Neural crest cell (in vitro differentiated cells): ENCODE measurements at places on chromosomes 4 and X. TPM values are rescaled to one million over a fixed set of nuclear protein-coding genes. Genes with fewer than 3 reads are reported as not detected.

Gene TLR6
- 0.11 and 0.19 TPM in 2 replicates for total RNA-seq

GRCh38 chr4:145179281-145179860 is 1.0 kb downstream of the OTUD4 start:
- peak; percentile 6 for DNase-seq

DNA sequence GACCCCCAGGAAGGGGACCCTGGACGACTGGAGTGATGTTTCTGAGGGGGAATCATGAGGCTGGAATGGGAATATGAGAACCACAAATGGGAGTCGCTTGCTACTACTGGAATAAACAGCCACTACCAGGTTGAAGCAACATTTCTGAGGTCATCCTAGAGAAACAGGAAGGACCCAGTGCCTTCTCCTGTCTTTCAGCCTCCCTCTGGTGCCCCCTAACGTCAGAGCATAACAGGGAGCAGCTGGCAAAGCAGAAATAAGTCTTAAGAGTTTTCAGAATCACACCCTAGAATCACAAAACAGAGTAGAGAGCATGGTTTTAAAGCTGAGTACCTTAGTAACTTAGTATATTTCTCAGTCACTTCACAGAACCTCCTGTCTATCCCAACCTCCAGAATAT is 347.8 kb upstream of the PITX2 start:
- DNase-seq = peak; percentile 29

GRCh38 chr4:155403886-155404285 is 27.1 kb upstream of the MAP9 start:
- DNase-seq = no peak

DNA sequence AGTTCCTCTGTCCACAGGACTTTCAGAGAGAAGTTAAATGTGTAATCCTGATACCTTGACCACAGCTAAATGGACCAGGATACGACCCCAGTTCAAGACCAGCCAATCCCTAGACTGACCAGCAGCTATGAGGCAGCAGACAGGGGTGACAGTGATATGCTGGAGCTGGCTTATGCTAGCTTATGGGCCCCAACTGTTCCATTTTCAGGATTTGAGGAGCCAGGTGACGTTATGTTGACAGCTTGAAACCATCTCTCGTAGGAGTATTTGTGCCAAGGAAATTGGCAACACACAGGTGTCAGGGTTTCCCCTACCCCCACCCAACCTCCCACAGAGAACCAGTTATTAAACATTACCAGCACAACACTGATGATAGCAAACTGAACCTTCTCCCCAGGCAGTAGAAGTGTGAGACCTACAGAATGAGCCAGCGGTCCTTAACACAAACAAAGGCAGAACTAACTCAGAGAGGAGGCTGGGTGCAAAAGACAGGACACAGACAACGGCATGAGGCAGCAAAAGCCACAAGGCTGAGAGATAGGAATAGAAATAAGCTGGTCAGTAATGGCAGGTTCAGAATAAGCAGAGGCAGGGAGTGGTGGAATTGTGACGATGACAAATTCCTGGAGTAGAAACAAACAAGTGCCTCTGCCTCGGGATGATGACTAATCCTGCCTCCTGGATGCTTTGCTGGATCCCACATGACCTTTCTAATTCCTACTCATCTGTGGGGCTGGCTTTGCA is 85.6 kb upstream of the CPEB2 start:
- no peak for DNase-seq

DNA sequence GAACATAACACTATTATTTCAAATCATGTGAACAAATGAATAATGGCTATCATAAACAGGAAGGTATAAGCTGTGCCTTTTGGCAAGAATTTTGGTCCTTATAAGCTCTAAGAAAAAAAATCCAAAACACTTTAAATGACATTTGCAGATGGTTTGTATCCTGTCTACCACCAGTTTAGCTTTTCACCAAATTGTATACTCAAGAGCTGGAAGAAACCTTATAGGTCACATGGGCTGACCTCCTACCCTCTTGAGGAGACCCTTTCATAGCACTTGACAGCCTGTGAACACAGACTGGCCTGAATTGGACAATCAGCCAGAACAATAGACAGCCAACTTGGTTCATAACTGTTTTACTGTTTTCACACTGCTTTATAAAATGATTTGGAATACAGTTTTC is 24.3 kb downstream of the USP26 start:
- DNase-seq = no peak

Gene ARMCX2
- 79.9 and 85.6 TPM in 2 replicates for total RNA-seq

DNA sequence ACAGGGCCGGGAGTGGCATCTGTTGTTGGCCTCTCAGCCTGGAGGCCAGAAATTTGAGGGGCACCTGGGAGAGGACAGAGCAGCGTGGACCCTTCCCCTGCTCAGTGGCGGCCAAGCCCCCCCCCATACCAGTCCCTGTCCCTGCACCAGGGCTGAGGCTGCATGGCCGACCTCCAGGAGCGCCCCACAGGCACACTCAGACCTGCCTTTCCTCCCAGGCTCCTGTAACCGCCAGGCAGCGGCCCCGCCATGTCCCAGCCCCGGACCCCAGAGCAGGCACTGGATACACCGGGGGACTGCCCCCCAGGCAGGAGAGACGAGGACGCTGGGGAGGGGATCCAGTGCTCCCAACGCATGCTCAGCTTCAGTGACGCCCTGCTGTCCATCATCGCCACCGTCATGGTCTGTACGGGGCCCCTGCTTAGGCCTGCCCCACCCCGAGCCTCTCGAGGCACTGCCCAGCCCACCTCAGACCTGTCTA is 15.3 kb downstream of the TMEM175 start:
- DNase-seq = no peak

DNA sequence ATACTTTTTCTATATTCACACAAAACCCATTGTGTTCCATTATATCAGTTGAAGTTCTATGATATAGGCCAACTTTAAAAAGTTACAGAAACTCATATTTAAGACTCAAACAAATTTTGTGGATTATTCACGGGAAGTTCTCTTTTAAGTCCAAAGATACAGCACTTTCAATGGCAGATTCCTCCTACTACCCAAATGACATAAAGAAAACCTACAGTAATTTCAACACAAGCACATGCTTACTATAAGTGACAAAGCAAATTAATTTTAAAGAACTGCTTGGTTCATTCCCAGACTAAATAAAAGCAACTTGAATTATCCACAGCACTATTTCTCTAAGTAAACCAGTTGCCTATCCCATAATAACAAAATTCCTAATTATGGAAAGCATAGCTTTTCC is 4.1 kb downstream of the PPA2 start:
- DNase-seq = no peak

- DNase-seq = no peak
Measured at GRCh38 chrX:105226499-105226898, 6.0 kb upstream of the TEX13A start.

GRCh38 chr4:52407545-52407944 is 251.6 kb downstream of the USP46 start:
- no peak for DNase-seq

GRCh38 chr4:138790706-138791340 is 224.8 kb upstream of the NOCT start:
- no peak for DNase-seq

Gene HSFX3
- not detected in 2 replicates for total RNA-seq

Gene MSANTD1
- 1.2 TPM in 2 replicates for total RNA-seq

DNA sequence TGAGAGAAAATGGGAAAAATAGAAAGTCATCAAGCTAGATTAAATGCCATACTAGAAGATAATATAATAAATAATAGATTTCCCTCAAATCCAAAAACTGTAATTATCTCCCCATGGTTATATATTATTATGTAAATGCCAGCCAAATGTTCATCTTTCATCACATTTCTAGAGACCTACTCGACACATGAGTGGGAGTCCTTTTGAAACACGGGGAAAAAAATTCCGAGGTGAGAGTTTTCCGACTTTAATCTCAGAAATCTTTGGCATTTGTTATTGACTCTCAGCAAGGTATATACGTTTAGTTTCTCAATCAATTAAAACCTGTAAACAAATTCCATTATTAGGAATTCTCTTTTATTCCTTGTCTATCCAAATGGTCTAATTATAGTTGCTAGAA is 465.4 kb upstream of the SMIM31 start:
- no peak for DNase-seq

- no peak for DNase-seq
Measured at GRCh38 chr4:58360354-58361133, 1250.4 kb upstream of the IGFBP7 start.

GRCh38 chrX:40462795-40463194 is 118.0 kb upstream of the ATP6AP2 start:
- no peak for DNase-seq

DNA sequence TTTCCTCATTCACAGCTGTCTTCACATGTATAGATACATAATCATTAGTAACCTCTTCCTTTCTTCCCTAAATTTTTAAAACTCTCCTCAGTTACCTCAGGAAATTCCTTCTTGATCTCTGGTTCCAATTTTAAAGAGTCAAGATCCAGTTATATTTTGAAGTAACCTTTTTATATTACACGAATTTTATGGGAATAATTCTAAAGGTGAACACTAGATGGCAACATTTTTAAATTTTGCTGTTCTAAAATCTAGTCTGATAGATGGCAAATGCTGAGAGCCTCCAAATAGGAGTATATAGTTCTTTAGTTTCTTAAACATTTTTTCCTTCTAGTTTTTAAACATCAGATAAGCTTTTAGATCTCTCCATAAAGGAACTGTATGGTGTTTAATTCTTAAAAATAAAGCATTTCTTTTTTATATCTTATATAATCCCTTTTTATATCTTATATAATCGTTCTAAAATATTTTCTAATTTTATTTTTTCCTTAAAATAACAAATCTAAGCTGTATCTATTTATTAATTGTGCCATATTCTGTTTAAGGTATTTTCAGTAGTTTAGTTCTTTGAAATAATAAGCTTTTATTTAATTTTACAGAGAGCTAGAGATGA is 37.9 kb upstream of the PAPSS1 start:
- no peak for DNase-seq

- DNase-seq = no peak
Measured at GRCh38 chrX:74304016-74304415, at the start of gene ZCCHC13. Gene ZCCHC13, plus strand, starts transcription at chrX:74304180. Its CDS starts 87 bp downstream, at chrX:74304267.

DNA sequence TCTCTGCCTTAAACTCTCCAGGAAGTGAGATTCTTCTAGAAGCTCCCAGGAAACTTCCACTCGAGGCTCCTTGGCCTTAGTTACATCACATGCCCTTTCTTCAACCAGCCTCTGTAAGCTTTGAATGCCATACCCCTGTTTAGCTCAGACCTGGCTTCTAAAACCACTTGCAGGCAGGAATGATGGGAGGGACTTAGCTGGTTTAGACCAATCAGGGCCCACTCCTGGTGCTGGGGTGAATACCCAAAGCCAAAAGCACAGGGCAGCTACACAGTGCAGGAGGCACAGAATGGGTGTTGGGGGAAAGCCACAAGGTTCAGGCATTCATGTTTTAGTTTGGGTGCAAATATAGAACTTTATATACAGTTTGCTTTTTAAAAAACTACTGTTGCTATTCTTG is 296.2 kb downstream of the FRMPD4 start:
- DNase-seq = no peak

- no peak for DNase-seq
Measured at GRCh38 chrX:37817176-37817575, 30.2 kb downstream of the DYNLT3 start.

DNA sequence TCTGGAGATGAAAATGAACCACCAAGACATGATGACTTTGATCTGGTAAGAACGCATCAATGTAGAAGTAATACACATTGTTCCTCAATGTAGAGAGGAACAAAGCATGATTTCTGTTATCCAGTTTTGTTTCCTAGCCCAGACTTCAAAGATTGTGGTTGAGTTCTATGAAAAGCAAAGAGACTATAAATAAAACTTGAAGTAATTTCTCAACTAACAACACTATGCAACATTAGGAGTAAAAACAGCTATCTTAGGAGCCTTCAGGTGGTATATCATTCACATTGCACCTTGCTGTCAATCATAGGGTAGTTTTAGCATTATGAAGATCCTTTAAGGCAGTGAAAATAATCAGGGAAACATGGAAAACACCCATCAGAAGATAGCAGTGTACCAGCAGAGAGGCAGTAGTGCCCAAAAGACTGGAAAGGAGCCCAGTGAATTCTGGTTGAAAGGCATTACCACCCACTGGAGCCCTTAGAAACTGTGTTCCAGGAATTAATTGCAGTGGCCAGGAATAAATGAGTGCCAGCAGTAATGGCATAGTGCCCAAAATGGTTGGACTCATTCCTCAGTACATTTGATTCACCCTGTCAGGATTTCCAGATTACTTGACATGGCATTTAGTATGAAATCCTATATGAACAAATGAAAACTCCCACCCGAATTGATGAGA is 300.7 kb upstream of the CXXC4 start:
- DNase-seq = no peak
